ENCODE measurements at places on chromosomes 2 and 18.

DNA sequence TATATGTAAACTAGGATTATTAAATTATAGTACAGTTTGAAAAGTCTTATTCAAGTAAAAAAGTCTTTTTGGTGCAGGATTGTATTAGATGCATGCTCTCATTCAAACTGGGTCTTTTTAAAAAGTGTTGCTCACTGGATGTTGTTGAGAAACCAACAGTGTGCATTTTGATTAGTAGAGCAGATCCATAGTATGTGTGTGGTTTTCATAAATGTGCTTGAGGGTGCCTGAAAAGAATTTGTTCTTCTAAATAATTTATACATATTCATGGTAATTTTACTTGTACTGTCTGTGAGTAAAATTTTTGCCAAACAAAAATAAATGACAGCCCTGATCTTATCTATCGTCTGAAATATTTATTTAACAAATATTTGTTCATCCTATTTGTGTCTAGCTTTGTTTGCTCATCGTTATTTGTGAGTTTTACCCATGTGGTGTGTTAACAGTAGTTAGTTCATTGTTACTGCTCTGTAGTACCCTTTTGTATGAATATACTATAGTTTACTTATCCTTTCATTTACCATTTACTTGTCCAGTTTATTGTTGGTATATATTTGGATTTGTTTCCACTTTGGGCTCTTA, 50.4 kb downstream of the PTPN4 start:
- no peak overlapping the region for H3K4me3 ChIP-seq
- no peak for DNase-seq
- peaks cover 3% of the 10 kb centered on the region for H3K4me1 ChIP-seq

GRCh38 chr2:207511851-207512250, 17.9 kb upstream of the CREB1 start:
- no peaks in the 10 kb centered on the region for H3K27me3 ChIP-seq
- no peak overlapping the region for H3K4me3 ChIP-seq
- H3K36me3 ChIP-seq = no peaks in the 10 kb centered on the region
- no peak overlapping the region for H3K27ac ChIP-seq
- H3K4me1 ChIP-seq = peaks cover 16% of the 10 kb centered on the region
- DNase-seq = no peak

- no peak overlapping the region for H3K4me3 ChIP-seq
- H3K27me3 ChIP-seq = no peaks in the 10 kb centered on the region
- H3K27ac ChIP-seq = no peak overlapping the region
Observed at GRCh38 chr2:239194731-239195317, 206.0 kb downstream of the HDAC4 start.

- no peak for DNase-seq
- no peaks in the 10 kb centered on the region for H3K36me3 ChIP-seq
- no peak overlapping the region for H3K4me3 ChIP-seq
- H3K27me3 ChIP-seq = peaks cover 37% of the 10 kb centered on the region
- no peaks in the 10 kb centered on the region for H3K4me1 ChIP-seq
Observed at GRCh38 chr18:50162486-50163304, 32.3 kb downstream of the MYO5B start.

DNA sequence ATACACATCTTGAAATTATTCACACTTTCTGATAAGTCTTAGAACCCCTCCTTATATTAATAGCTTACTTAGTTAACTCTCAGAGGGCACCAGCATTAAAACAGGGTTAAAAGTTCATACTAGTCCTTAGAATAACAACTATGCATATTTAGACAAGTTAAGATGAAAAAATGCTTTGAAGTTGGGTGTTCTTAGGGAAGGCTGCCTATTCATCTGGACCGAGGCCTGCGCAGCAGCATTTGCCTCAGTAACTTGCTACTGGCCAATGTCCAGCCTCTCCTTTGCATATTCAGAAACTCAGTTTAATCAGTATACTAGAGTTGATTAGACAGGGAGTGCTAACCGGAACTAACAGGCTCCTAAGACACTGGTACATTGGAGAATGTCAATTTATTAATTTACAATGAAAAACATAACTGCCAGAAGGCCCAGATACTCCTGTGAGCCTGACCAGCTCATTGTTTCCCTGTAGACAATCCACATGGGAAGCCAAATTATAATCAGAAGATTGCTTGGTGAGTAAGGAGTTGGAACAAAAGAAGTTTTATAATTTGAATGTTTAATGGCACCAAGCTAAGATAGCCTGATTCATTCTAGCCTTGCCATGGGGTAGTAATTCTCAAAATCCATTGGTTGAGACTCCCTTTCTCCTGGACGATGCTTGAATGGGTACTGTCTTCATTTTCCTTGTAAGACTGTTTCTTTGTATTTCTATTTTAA, 48.9 kb downstream of the DYNC1I2 start:
- no peak for DNase-seq
- H3K27ac ChIP-seq = no peak overlapping the region
- H3K4me3 ChIP-seq = no peak overlapping the region

- H3K4me3 ChIP-seq = no peak overlapping the region
- DNase-seq = no peak
- no peak overlapping the region for H3K27ac ChIP-seq
- H3K27me3 ChIP-seq = no peaks in the 10 kb centered on the region
Observed at GRCh38 chr2:132429941-132430573, 13.5 kb downstream of the GPR39 start.

DNA sequence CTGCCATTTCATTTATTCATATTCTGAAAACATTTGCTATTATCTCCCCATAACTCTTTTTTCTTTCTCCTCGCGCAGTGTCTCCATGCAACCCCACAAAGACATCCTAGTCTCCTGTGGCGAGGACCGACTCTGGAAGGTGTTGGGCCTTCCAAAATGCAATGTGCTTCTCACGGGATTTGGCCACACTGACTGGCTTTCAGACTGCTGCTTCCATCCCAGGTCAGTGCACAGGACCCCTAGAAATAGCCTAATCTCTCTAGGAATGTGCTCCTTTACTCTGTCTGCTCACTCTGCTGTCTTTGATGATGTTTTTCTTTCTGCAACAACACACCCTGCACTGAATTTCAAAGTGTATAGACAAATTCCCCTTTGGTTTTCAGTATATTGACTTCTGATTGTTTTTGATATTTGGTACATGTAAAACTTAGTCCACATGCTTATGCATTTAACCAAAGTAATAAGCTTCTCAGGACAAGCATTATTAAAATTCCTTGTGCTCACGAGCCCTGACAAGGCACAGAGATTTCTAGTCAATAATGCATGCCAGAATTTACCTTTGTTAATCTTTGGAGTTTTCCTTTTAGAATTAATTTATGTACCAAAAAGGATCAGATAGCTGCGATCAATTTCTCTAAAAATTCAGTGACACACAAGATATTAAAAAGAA, 548.3 kb upstream of the VWC2L start:
- no peak overlapping the region for H3K4me3 ChIP-seq
- H3K27me3 ChIP-seq = no peaks in the 10 kb centered on the region
- no peak overlapping the region for H3K27ac ChIP-seq
- no peaks in the 10 kb centered on the region for H3K4me1 ChIP-seq
- DNase-seq = no peak

GRCh38 chr18:65039578-65039977, 711.2 kb upstream of the CDH7 start:
- DNase-seq = no peak
- H3K27ac ChIP-seq = no peak overlapping the region
- no peaks in the 10 kb centered on the region for H3K27me3 ChIP-seq

- DNase-seq = no peak
- no peaks in the 10 kb centered on the region for H3K4me1 ChIP-seq
- H3K36me3 ChIP-seq = peaks cover 2% of the 10 kb centered on the region
- H3K27me3 ChIP-seq = no peaks in the 10 kb centered on the region
Observed at GRCh38 chr18:13638719-13639595, 87.4 kb downstream of the FAM210A start.

DNA sequence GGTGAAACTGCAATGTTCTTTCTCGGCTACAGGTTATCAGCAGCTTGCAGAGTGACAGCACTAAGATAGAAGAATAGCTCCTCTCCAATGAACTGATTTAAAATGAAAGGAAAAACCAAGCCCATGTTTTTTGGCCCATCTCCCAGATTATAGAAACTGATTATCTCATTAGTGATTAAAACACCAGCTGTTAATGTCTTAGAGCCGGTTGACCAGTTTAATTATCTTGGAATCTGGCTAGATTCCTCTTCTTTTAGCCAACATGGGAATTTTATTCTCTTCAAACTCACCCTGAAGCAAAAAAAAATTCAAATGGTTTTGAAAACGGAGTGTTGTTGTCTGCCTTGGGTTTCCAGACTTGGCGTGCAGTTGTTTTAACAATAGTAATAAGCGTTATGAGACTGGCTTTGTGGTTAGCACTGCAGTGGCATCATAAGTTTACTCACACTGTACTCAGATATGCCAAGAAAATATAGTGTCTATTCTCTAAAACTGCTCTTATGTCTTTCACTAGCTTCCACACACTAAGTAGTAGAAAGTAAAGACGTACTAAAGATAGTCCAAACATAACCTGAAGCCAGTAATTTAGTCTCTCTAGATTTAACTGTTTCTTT, 665.3 kb downstream of the STK39 start:
- H3K4me1 ChIP-seq = no peaks in the 10 kb centered on the region
- no peak for DNase-seq
- no peaks in the 10 kb centered on the region for H3K27me3 ChIP-seq
- H3K27ac ChIP-seq = no peak overlapping the region

- no peak overlapping the region for H3K4me3 ChIP-seq
- no peaks in the 10 kb centered on the region for H3K27me3 ChIP-seq
- H3K4me1 ChIP-seq = no peaks in the 10 kb centered on the region
- no peak for DNase-seq
- no peaks in the 10 kb centered on the region for H3K36me3 ChIP-seq
Observed at GRCh38 chr2:31255911-31256571, 22.1 kb downstream of the EHD3 start.

DNA sequence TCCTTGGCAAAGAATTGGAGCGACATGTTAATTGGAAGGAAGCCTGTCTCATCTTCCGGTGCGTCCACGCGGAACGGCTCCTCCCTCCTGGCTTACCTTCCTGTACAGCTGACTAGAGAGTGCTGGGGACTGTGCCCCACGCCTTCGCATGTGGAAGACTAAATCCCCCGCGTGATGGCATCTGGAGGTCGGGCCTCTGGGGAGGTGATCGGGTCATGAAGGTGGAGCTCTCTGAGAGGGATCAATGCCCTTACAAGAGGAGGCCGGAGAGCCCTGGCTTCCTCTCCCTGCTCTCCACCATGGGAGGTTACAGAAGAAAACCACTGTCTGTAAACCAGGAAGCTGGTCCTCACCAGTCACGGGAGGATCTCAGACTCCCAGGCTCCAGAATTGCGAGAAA, 104.1 kb upstream of the OTOS start:
- DNase-seq = no peak
- H3K36me3 ChIP-seq = no peaks in the 10 kb centered on the region
- H3K4me3 ChIP-seq = no peak overlapping the region
- H3K27ac ChIP-seq = no peak overlapping the region
- peaks cover 8% of the 10 kb centered on the region for H3K27me3 ChIP-seq

GRCh38 chr18:79519751-79520477, 124.2 kb downstream of the NFATC1 start:
- peaks cover 87% of the 10 kb centered on the region for H3K4me1 ChIP-seq
- peaks cover 3% of the 10 kb centered on the region for H3K36me3 ChIP-seq
- peak overlapping the region; percentile 53 for H3K4me3 ChIP-seq
- H3K27me3 ChIP-seq = no peaks in the 10 kb centered on the region
- peak overlapping the region; percentile 81 for H3K27ac ChIP-seq

- peaks cover 75% of the 10 kb centered on the region for H3K36me3 ChIP-seq
- DNase-seq = no peak
- H3K4me1 ChIP-seq = peaks cover 83% of the 10 kb centered on the region
Observed at GRCh38 chr2:63851691-63852311, 10.1 kb downstream of the UGP2 start.

DNA sequence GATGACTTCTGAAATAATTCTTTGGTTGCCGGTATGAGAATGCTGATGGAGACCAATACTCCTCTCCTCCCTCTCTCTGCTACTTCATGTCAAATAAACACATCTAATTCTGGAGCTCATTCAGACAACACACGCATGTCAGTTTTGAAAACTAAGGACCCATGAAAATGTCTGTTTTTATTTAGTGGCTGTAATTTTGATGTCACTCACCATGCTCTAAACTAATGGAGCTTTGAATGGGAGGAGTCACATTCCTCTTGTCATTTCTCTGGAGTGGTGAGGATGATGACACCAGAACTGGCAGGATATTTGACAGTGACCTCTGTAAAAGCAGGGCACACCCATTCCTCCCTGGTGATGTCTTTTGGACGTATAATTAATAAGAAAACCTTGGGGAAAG, 163.0 kb downstream of the PHLPP1 start:
- peaks cover 12% of the 10 kb centered on the region for H3K4me1 ChIP-seq
- H3K36me3 ChIP-seq = no peaks in the 10 kb centered on the region
- no peak overlapping the region for H3K4me3 ChIP-seq
- no peaks in the 10 kb centered on the region for H3K27me3 ChIP-seq
- DNase-seq = no peak

DNA sequence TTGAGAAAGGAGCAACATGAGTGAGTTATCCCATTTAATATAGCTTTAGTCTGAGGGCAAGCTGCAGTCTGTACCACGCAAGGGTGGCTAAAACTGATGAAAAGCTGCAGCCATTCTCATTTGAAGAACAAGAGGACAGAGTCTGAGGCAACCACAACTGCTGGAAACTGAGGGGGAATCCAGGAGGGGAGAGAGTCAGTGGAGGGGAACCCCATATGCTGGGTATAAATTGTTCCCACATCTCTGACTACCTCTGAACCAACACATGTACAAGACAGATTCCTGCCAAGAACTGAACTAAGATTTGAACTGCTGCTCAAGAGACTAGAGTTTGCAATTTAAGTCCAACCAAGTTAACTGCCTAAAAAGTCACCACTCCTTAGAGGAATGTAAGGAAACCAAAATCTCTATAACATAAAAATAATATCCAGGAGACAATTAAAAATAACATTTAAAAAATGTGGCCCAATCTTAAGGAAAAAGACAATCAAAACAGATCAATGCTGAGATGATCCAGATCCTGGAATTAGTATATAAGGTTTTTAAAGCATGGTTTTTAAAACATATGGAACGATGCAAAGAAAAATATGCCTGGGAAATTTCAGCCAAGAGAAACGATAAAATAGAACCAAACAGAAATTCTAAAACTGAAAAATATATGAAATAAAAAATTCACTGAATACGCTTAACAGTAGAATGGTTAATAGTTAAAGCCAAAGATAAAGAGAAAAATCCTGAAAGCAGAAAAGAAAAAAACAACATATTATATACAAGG, 11.2 kb downstream of the CWC22 start:
- H3K4me3 ChIP-seq = no peak overlapping the region
- H3K36me3 ChIP-seq = peaks cover 16% of the 10 kb centered on the region
- DNase-seq = no peak
- H3K4me1 ChIP-seq = peaks cover 13% of the 10 kb centered on the region

- H3K27ac ChIP-seq = no peak overlapping the region
- no peaks in the 10 kb centered on the region for H3K27me3 ChIP-seq
- H3K36me3 ChIP-seq = peaks cover 3% of the 10 kb centered on the region
- H3K4me3 ChIP-seq = no peak overlapping the region
- no peak for DNase-seq
- peaks cover 41% of the 10 kb centered on the region for H3K4me1 ChIP-seq
Observed at GRCh38 chr2:55138014-55138881, 88.0 kb upstream of the RTN4 start.

DNA sequence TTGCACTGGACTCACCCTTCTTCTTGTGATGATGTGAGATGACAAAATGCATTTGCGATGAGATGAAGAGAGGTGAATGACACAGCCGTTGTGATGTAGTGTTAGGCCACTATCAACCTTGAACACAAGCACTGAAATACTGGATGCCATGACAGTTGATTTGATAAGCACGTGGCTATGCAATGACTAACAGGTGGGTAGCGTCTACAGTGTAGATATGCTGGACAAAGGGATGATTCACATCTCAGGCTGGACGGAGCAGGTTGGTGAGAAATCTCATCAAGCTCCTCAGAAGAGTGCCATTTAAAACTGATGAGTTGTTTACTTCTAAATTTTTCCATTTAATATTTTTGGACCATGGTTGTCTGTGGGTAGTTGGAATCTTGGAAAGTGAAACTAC, 375.8 kb upstream of the LYPD1 start:
- no peaks in the 10 kb centered on the region for H3K36me3 ChIP-seq
- no peaks in the 10 kb centered on the region for H3K4me1 ChIP-seq
- H3K27me3 ChIP-seq = no peaks in the 10 kb centered on the region
- H3K4me3 ChIP-seq = no peak overlapping the region
- H3K27ac ChIP-seq = no peak overlapping the region

Measured in activated CD4-positive, alpha-beta T cell treated with anti-CD3 and anti-CD28 coated beads, Interleukin-2, amount 10 ng/mL, durations not matched to agents 7 days and 5 days (primary cell).